Hematopoietic multipotent progenitor cell treated with erythropoietin and hydrocortisone succinate and interleukin-3 and kit ligand, for 8 days (in vitro differentiated cells): ENCODE measurements at places on chromosomes 7 and 10.

DNA sequence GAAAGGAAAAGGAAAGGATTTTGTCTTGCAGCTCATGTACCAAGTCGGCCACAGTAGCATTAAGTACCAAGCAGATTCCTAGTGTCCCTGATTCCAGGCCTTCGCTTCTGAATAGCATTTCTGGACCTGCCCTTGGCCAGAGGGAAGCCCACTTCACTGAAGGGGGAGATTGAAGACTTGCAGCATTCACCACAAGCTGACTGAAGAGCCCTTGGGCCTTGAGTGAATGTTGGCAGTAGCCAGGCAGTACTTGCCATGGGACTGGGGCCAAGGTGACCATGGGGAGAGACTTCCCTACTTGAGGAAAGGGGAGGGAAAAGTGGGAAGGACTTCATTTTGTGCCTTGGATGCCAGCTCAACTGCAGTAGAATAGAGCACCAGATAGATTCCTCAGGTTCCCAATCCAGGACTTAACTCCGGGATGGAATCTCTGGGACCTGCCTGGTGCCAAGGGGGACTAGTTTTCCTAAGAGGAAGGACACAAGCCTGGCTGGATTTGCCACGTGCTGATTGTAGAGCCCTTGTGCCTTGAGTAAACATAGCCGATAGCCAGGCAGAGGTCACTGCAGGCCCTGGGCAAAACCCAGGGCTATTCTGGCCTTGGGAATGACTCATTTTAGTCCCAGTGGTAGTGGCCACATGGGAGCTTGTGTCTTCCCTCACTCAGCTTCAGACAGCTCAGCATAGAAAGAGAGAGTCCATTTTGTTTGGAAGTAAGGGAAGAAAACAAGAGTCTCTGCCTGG, 141.7 kb upstream of the KCND2 start:
- DNase-seq = no peak

- DNase-seq = no peak
Measured at GRCh38 chr7:143381427-143382125, 431 bp downstream of the ZYX start.

DNA sequence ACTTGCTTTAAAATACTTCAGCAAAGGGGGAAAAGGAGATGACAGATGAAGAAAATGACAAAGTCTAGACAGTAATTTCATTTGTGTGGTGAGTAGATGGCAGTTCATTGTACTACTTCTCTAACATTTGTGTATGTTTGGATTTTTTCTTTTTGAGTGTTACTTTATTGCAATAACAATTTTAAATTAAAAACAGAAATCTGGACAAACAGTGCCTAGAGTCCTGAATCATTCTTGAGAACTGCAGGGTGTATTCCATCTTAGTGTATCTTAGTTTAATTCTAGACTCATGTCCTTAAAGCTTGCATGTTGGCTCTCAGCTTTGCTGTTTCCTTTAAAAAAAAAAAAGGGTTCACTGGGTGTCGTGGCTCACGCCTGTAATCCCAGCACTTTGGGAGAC, 31.1 kb downstream of the HOXA1 start:
- no peak for DNase-seq

DNA sequence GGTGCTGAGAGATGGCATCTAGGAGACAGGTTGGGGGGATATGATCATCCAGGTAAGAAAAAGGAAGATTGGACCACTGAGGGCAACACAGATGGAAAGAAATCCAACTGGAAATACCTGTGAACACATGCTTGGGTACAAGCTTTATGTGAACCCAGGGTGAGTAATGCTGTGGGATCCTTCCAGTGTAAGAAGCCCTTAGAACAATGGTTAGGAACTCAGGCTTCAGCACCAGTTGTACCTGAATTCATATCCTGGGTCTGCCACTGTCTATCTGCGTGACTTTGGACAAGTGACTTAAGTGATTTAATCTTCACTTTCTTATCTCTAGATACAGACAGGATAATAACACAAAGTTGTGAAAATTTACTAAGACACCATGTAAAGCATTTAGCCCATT, 131.0 kb downstream of the ST7 start:
- DNase-seq = no peak

GRCh38 chr10:29689001-29689400, 54.2 kb upstream of the SVIL start:
- no peak for DNase-seq

- no peak for DNase-seq
Measured at GRCh38 chr10:11049806-11050205, 32.1 kb downstream of the CELF2 start.

- DNase-seq = no peak
Measured at GRCh38 chr10:620417-620816, 69.1 kb downstream of the DIP2C start.

GRCh38 chr10:91570220-91570619, 62.7 kb downstream of the PPP1R3C start:
- no peak for DNase-seq

DNA sequence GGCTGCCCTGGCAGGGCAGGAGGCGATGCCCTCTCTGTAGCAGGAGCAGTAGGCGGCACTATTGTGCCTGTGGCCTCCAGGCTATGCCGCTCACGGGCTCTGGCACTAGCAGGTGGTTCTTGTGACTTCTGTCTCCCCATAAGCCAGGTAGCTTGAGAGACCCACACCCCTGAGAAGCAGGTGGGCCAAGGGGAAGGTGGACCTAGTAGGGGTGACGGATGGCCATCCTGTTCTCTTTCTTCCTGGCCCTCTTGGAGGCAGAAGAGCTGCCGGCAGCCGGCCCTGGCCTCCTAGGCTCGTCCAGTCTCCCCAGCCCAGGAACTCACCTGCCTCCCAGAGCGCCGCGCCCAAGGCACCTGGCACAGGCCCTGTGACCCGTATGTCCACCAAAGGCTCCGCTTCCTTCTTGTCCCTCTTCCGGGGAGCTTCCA, 15.4 kb downstream of the MMRN2 start:
- no peak for DNase-seq

- no peak for DNase-seq
Measured at GRCh38 chr7:92722541-92722940, 113.8 kb downstream of the CDK6 start.

DNA sequence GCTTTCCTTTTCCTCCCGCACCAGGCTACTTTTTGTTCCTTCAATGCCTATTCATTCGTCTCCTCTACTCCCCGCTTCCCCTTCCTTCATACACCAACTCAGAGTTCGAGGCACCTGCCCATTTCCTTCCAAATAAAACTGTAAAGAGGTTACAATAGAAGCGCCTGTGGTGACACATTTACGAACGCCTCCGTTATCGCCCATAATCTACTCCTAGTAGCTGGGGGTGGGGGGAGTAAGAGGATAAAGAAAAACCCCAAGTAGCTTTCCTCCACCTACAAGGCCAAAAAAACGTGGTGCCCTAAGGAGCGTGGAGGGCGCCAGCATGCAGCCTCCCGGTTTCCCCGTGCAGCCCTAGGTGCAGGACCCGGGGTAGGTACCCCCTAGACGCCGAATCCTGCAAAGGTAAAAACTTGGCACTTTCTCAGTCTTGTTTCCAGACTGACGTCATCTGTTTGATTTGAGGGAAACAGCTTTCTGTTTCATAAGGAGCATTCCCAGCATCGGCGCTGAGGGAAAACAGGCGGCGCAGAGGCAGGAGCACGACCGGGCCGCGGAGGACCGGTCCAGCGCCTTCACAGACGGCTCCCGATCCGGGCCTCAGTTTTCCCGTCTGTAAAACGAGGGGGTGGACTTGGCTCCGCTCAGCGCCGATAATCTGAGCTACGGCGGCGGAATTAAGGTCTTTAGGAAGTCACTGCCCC, 922 bp downstream of the PPA1 start:
- DNase-seq = peak; percentile 59

DNA sequence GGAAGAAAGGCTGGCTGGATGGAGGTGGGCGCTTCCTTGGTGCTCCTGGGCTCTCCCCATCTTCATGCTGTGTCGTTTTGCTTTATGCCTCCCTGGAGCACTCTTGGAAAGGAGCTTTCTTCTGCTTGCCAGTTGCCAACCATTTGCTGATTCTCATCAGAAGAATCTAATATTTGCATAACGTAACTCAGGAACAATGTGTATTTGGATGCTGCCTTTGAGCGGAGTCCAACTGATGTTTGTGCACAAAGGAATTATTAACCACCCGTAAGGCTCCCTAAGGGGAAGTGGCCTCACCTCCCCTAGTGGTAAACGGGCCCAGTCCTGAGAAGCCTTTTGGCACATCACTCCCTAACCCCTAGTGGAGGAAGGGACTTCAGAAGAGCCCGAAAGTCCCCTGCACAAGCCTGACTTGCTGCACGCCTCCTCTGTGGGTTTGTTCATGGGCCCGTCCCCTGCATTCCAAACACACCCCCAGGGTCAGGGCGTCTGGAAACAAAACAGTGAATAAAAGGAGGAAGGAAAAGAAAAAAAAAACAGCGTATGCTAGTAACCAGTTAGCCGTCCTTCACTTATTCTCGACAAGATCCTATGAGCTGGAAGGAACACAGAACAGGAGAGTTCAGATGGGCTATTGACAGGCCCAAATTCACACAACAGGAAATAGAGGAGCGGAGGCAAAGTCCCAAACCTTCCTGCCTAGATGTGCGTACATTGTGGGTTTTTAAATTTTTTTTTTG, 602.2 kb downstream of the LRMDA start:
- no peak for DNase-seq

DNA sequence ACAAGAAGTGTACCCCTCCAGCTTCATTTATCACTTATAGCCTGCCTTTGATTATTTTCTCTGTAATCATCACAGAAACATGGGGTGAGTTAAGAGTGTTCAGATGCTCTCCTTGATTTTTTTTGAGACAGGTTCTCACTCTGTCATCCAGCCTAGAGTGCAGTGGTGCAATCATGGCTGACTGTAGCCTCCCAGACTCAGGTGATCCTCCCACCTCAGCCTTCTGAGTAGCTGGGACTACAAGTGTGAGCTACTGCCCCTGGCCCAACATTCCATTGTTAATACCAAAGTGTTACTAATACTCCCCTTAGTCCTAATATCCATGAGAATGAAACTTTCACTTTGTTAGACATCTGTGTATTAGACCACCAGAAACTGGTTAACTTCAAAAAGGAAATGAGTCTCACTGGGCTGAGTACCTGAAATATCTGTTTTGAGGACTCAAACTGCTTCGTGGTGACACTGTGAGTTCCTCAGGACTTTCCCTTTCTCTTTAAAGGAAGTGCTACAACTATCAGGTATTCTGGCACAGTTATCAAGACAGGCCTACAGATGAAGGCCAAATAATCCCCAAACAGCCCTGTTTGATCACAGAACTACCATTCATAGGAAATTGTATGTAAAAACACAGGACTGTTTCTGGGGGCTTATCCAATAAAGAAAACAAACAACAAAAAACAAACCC, 20.5 kb upstream of the CFAP70 start:
- no peak for DNase-seq

GRCh38 chr10:14736043-14736442, 38.7 kb downstream of the FAM107B start:
- DNase-seq = no peak

DNA sequence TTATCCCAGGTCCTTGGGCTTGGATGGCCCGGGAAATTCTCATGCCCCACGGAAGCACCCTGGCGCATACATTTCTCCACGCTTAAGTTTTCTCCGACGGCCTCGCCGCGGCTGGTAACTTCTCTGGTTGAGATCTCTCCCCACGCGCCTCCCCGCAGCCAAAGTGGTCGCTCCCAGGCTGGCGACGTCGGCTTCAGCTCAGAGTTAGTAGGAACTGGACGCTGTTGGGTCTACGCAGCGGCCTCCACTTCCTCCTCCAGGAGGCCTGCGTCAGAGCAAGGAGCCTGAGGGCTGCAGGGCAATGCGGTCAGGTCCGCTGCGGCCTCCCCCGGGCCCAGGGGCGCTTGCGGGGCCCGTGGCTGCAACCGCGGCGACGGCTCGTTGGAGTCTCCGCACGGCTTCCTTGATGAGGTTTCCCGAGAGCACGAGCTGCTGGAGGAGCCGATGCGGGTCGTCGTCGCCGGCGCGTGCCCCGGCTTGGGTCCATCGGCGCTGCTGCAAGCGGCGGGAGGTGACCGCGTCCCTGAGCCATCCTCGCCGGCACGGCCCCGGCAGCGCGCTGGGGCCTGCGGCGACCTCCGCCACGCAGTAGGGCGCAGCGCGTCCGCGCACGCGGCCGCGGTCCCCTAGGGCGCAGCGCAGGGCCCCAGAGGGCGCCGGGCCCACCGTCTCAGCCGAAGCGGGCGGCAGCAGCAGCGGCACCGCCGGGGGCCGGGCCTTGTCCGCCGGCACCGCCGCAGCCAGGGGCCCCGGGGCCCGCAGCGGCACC, 744 bp downstream of the FRAT2 start:
- DNase-seq = peak; percentile 61

DNA sequence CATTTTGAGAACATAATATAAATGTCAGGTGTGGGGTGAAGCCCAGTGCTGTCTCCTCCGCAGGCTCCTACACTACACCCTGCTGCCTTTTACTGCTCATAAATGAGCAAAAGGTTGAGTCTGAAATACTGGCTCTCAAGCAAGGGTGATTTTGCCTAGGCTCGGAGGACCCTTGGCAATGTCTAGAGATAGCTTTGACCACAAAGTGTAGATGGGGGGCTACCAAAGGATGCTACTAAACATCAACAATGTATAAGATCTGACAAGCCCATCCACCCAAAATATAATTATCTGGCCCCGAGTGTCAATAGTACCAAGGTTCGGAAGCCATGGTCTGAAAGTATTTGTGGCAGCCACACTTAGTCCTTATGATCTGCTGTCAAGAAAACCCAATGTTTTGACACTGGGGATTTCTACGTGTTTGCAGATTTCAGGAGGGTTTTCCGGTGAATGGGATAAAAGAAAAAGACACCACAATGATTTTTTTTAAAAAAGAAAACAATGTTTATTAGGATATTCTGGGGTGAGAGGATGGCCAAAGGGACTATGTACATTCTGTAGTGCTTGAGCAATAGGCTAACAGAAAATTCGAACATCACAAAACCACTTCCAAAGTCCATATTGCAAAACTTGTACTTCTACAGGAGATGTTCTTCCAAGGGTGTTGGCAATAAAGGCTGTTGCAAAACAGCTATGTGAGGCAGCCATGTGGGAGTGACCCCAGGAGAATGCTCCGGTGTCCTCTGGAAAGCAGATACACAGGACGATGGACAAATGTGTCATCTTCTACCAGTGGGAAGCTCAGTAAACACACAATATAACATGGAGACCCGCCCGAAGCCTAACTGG, 216.3 kb downstream of the GFRA1 start:
- DNase-seq = no peak

DNA sequence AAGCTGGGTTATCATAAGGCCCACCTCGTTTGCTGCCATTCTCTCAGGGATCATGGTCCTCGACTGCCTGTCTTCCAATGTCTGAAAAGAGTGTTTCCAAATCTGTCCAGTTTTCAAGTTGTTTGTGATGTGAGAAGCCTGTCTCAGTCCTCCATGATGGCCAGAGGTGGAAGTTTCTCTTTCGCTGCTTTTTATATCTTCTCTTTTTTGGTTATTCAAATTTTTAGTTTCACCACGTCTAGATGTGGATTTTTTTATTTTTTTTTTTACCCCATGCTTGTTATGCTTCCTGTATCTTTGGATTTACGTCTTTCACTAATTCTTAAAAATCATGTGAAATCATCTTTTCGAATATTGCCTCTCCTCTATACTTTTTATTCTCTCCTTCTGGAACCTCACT, 6.1 kb upstream of the RBM33 start:
- DNase-seq = no peak
